ENCODE measurements at places on chromosomes 6 and 20.

GRCh38 chr6:109305028-109305427, 77.2 kb downstream of the CD164 start:
- no peak for DNase-seq

DNA sequence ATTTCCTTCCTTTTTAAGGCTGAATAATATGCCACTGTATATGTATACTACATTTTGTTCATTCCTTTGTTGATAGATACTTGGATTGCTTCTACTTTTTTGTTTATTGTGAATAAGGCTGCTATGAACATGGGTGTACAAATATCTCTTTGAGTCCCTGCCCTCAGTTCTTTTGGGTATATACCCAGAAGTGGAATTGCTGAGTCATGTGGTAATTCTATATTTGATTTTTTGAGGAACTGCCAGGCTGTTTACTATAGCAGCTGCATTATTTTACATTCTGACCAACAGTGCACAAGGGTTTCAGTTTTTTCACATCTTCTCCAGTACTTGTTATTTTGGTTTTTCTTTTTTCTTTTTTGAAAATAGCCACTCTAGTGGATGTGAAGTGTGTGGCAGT, 34.1 kb downstream of the CDS2 start:
- no peak for DNase-seq

- no peak for DNase-seq
Measured at GRCh38 chr6:82878812-82879211, 186.8 kb downstream of the UBE3D start.

GRCh38 chr6:137651591-137652335, 157.6 kb upstream of the OLIG3 start:
- no peak for DNase-seq

- no peak for DNase-seq
Measured at GRCh38 chr6:23176471-23176870, 607.1 kb downstream of the HDGFL1 start.

- peak; percentile 66 for DNase-seq
Measured at GRCh38 chr6:16698997-16699868, 62.0 kb downstream of the ATXN1 start.

GRCh38 chr6:89433252-89434149, 549 bp downstream of the ANKRD6 start:
- no peak for DNase-seq

DNA sequence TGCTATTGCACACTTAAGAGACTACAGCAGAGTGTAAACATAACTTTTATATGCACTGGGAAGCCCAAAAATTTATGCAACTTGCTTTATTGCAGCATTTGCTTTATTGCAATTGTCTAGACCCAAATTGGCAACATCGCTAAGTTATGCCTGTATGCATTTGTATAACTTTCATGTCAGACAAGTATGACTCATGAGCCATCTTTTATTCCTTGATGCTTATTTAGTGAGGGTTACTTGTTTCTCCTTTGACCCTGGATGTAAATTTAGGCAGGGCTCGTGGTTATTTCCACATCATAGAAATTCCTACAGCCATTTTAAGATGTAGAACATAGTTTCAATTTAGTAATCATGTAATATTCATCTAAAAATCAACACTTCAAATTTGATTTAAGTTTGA, 130.3 kb upstream of the LY86 start:
- no peak for DNase-seq

GRCh38 chr6:128131566-128131965, 230.7 kb upstream of the THEMIS start:
- peak; percentile 11 for DNase-seq

DNA sequence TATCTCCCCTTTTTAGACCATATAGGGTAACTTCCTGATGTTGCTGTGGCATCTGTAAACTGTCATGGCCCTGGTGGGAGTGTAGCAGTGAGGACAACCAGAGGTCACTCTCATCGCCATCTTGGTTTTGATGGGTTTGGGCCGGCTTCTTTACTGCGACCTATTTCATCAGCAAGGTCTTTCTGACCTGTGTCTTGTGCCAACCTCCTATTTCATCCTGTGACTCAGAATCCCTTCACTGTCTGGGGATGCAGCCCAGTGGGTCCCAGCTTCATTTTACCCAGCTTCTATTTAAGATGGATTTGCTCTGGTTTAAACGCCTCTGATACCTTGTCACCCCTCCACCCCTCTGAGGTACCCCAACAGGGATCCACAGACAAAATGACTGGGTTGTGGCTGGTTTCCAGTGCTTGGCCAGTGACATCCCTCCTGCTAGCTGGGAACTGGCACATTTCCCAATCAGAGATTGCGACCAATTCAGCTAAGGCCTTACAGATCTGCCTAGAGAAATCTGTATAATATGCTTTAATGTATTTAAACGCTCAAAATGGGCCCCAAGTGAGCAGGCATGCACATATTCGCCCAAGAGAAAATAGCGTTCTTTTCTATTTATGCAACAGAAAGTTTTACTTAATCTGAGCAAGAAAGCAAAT, 315.6 kb upstream of the QKI start:
- DNase-seq, result no peak

DNA sequence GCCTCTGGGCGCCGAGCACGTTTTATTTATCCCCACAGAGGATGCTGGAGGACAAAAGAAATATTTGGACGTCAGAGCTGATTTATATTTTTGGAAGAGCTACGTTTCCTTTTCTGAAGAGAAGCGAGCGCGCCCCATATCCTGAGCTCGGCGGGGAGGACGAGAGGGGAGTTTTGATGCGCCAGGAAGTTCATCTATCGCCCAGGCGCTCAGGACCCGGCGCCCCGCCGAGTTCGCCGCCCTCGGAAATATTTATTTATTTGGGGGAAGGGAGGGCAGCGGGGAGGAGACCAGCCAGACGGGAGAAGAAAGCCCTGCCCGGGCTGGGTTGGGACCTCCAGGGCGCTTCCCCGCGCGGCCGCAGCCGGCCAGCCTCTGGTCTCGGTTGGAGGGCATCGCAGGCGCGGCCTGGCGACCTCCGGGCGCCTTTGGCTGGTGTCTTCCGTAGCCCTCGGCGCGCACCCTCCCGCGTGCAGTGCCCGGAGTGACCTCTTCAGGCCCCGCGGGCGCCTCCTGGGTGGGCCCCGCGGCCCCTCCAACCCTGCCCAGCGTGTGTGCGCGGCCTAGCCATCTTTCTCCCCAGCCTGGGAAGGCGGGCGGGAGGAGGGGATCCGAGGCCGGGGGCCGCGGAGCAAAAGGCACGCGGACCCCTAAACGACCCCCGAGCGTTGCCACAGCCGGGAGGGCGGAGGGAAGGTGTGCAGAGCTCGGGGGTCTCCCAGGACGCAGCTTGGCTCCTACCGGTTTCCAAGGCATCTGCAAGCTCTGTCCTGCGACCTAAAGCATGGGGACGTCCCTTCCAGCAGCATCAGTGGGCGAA, 5.4 kb upstream of the FOXF2 start:
- DNase-seq, result no peak

- peak; percentile 36 for DNase-seq
Measured at GRCh38 chr6:148272597-148272996, 70.0 kb upstream of the SASH1 start.

DNA sequence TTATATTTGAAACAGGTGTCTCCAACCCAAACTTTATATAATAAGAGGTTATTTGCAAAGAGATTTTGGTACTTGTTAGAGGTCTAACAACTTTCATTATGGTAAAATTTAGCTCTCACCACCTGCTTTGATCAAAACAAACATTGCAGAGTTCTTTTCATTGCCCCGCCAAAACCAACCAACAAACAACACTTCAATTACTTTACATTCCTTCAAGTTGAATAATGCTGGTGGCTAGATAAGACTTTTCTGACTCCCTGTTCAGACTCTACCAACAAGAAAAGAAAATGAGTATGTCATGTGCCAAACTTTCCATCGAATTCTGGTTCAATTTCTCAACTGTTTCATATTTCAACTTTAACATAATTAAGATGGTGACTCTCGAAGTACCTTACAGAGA, 311.1 kb downstream of the ADGRG6 start:
- no peak for DNase-seq

- no peak for DNase-seq
Measured at GRCh38 chr6:162580619-162581018, 146.9 kb downstream of the PRKN start.

- no peak for DNase-seq
Measured at GRCh38 chr6:12719017-12719416, 2.5 kb downstream of the PHACTR1 start.

DNA sequence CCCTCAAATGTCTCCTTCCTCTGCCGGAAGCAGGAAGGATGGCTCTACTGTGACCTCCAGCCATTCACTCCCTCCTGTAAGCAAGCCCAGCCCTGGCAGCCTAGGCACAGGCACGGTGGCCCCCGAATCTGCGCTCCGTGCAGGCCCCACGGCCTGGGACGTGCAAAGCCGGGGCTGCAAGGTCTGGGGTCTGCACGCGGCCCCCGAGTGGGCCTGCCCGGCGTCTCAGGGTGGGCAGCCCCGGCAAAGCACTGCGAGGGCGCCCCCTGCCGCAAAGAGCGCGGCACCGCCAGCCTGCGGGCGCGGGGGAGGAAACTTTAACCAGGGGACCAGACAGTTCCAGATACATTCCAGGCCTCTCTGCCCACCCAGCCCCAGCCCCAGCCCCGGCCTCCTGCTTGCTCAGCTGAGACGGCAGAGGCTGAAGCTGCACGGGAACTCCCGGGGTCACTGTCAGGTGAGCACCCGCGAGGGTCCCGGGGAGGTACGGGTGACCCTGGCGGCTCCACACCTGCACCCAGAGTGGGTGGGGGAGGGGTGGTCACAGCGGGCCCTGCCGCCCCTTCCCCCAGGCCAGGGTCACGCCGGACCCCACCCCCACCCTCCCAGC, 98.8 kb downstream of the ASXL1 start:
- DNase-seq, result peak; percentile 76

GRCh38 chr6:90214461-90214860, 82.2 kb downstream of the BACH2 start:
- DNase-seq, result no peak

GRCh38 chr20:17445543-17445942, 85.6 kb downstream of the BFSP1 start:
- DNase-seq, result no peak

- DNase-seq, result peak; percentile 20
Measured at GRCh38 chr6:39411465-39411864, 89.0 kb upstream of the KCNK16 start.

GRCh38 chr6:39791311-39791710, 865 bp upstream of the DAAM2 start:
- DNase-seq, result peak; percentile 59

DNA sequence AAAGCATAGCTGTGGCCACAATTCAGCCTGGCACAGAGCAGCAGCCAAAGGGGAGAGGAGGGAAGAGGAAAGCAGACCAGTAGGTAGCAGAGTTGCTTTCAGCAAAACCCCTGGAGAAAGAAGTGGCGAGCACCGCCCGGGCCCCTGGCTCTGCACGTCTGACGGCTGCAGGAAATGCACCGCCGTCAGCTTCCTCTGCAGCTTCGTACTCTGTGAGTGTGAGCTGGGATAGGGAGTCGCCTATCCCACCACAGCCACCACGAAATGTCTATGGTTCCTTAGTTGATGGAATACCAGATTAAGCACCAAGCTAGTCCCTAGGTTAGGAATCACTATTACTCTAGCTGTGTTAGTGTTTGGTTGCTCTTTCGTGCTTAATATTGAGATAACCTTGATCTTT, 79.9 kb upstream of the NAA20 start:
- no peak for DNase-seq

Data from mesenchymal stem cell (in vitro differentiated cells and primary cell).